ENCODE measurements at places on chromosomes 4 and X. TPM values are rescaled to one million over a fixed set of nuclear protein-coding genes. Genes with fewer than 3 reads are reported as not detected.

Gene F11
- not detected for total RNA-seq

Gene CPZ
- total RNA-seq: not detected

- DNase-seq: peak; percentile 77
These were observed 1.8 kb downstream of the MAML3 start for GRCh38 chr4:140152013-140152703.

- no peak for DNase-seq
These were observed 11.6 kb downstream of the SASH3 start for GRCh38 chrX:129791336-129791735.

DNA sequence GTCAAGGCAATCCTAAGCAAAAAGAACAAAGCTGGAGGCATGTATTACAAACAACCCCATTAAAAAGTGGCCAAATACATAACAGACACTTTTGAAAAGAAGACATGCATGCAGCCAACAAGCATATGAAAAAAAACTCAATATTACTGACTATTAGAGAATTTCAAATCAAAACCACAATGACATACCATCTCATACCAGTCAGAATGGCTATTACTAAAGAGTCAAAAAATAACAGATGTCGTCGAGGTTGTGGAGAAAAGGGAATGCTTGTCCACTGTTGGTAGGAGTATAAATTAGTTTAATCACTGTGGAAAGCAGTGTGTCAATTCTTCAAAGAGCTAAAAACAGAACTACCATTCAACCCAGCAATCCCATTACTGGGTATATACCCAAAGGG, 604.6 kb upstream of the GRIA3 start:
- DNase-seq: no peak

GRCh38 chr4:4735870-4736269, 123.6 kb upstream of the MSX1 start:
- DNase-seq: no peak

- no peak for DNase-seq
These were observed 28.3 kb upstream of the AMELX start for GRCh38 chrX:11264925-11265324.

- no peak for DNase-seq
These were observed at the start of gene MGARP for GRCh38 chr4:139279760-139280620. TSS of gene MGARP (minus strand) at chr4:139280225. CDS start at chr4:139280158, 67 bp downstream.

DNA sequence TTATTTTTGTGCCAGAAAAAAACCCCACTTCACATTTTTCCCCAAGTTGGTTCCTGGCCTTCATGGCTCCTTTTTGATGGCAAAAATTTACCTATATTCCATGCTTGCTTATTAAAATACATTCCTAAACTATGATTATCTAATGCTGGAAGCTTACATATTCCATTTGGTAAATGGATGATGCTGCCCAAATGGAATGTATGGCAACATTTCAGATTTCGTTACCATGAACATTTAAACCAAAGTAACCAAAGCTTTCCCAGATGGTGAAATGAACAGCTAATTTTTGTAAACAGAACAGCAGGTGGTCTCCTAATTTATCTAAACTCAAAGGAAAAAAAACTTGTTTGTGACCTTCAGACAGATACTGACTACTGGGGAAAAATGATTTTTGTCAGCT, 110.8 kb upstream of the TEX13A start:
- no peak for DNase-seq

- no peak for DNase-seq
These were observed 6.8 kb upstream of the BCOR start for GRCh38 chrX:40104630-40104984.

DNA sequence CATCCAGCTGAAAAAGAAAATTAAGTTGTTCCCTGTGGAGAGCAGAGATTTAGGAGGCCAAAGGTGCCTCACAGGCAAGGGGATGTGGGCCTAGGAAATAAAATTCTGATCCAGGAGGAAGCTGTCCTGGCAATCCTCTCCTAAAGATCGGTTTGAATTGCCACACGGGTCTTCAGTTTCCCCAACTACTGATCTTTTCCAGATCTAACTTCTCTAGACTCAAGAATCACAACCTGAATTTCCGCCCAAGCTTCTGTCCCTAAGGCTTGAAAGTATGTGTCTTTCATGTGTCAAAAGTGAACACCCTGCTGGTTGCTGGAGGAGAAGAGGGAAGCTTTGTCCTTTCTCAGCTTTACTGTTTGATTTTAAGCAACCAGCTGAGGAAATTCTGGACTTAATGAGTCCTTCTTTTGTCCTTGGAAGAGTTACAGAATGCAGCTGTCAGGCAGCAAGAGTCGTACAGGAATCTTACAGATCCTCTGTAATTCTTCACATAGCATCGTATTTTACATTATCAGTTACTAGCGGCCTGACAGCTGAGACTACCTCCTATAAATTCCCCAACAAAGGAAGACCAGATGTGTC, 93.8 kb downstream of the INPP4B start:
- no peak for DNase-seq

DNA sequence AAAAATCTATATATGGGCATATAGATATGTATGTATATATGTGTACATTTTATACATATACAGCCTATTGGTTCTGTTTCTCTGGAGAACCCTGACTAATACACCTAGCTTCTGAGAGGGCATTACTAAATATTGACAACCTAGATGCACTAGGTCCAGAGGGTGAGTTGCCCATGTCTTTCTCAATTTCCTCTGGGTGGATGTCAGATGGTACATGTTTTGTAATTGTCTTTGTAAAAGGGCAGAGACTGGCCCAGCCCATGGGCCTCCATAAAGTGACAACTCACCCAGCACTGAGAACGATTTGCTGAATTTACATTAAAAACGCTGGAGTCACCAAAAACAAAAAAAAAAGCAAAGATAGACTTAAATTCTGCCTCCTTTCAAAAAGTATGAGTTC, 198.5 kb upstream of the FAM241A start:
- no peak for DNase-seq

DNA sequence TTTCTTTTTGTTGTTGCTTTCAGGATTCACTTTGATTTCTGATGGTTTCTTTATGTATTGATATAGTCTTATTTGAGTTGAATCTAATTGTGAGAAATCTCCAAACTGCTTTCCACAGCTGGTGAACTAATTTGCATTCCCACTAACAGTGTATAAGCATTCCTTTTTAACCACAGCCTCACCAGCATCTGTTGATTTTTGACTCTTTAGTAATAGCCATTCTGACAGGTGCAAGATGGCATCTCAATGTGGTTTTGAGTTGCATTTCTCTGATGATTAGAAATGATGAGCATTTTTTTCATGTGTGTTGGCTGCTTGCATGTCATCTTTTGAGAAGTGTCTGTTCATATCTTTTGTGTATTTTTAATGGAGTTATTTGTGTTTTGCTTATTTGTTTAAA, 1023.1 kb downstream of the SH3BGRL start:
- DNase-seq: no peak

DNA sequence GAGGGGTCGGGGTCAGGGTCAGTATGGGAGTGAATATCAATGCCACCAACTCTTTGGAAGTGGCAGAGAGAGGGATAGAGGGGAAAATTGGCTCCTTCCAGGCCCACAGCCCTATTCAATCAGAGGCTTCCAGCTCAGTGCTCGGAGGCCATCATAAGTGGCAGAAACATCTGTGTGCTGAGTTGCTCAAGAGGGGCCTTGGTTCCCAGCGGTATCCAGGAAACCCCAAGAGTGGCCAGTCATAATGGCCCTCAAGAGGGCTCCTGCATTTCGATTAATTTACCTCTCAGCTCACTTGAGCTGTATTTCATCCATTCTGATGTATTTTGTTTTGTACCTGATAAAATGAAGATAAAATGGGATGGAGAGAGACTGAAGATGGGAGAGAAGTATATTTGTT, 154.3 kb upstream of the EOLA2 start:
- DNase-seq: no peak

- no peak for DNase-seq
These were observed 837 bp downstream of the DCHS2 start for GRCh38 chr4:154490583-154491340.
